ENCODE measurements at places on chromosomes 16 and 17.

DNA sequence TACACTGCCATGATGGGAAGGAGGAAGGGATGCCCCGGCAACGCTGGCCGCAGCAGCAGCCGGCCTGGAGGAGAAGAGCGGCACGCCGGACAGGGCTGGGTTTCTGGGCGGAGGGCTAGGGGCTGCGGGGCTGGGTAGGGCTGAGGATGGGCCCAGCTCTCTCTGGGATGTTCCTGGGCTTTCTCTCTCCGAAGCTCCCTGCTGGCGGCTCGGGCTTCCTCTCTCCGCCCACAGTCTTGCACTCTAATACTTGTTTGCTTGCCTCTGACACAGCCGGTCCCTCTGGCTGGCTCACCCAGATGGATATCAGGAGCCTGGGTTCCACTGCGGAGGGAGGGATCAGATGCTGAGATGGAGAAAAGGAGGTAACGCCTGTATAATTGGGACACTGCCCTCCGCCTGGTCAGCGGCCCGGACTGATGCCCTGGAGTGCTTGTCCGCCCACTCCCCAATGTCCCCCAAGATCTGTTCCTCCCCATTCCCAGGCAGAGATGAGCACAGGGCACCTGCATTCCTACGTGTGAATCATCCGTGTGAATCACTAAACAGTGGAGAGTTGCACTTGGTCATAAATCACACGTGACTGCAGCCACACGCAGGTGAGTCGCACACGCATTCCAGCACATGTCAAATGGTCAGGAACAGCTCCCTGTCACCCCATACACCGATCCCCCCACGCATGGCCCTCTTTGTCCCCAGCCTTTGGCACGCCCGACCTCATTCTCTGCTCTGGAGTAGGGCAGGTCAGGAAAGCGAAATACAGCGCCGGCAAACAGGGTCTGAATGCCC lies at the start of gene ALOXE3:
TSS of gene ALOXE3 (minus strand) at position 535 of the 789 bp plus-strand sequence. CDS start at position 11, 524 bp downstream.
- no peak for DNase-seq

- no peak for DNase-seq
Measured at GRCh38 chr17:80969030-80969673, 22.5 kb upstream of the CHMP6 start.

- no peak for DNase-seq
Measured at GRCh38 chr17:58051468-58051867, 31.8 kb upstream of the DYNLL2 start.

- DNase-seq = no peak
Measured at GRCh38 chr17:65123757-65124675, 13.2 kb upstream of the RGS9 start.

DNA sequence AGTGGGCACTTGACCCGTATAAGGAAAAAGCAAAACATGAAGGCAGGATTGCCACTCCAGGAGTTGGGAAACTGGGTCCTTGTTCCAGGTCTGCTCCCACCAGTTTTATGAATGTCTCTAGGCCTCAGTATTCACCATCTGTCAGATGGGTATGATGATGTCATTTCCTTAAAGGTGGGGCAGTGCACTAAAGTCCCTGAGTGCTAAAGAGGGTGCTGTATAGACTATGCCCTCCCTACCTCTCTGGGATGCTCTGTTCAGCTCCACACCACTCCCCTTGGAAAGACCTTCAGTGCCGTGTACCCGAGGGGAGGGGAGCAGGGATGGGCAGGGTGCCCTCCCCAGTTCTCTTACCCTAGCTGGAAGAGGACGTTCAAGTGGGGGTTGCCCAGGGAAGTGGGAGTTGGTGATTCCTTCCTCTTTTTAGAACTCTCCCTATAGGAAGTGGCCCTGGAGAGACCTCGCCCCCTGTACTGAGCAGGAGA lies 2.2 kb downstream of the LASP1 start:
- DNase-seq = no peak

GRCh38 chr17:40038882-40039513 lies 15.2 kb downstream of the MED24 start:
- no peak for DNase-seq

GRCh38 chr17:38869526-38870258 lies at the start of gene LASP1:
Gene LASP1, plus strand, starts transcription at chr17:38870058. Its CDS starts 132 bp downstream, at chr17:38870190.
- DNase-seq = peak; percentile 72

- no peak for DNase-seq
Measured at GRCh38 chr16:48359983-48360382, 25.2 kb downstream of the SIAH1 start.

DNA sequence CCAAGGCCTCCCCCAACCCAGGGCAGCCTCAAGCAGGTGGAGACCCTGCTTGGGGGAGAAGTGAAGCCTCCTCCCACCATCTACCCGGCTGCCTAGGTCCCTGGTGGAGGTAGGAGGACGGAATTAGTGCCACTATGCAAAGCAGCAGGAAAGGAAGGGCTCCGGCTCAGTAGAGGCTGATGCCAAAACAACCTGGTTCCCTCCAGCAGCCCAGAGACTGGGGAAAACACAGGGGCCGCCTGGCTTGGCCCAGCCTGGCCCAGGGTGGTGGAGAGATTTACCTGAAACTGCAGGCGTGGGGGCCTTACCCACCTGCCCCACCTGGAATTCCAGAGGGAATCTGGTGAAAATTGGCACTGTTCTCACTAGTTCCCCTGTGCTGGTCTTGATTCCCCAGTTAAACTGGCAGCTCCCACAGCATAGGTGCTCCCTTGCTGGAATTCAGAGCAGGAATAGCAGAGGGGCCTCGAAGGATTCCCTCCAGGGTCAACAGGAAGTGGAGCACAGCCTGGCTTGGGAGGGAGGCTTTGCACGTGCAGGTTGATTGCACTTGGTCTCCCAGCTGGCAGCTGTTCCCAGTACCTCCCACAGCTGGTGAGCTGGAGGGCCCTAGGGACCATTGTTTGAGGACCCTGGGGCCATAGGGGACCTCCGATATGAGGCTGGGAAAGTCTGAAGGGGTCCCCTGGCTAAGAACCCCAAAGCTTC lies 4.5 kb downstream of the CD79B start:
- DNase-seq = no peak

- no peak for DNase-seq
Measured at GRCh38 chr17:48850792-48851323, 20.0 kb downstream of the CALCOCO2 start.

GRCh38 chr17:41648411-41649195 lies 24.2 kb upstream of the KRT17 start:
- peak; percentile 68 for DNase-seq

DNA sequence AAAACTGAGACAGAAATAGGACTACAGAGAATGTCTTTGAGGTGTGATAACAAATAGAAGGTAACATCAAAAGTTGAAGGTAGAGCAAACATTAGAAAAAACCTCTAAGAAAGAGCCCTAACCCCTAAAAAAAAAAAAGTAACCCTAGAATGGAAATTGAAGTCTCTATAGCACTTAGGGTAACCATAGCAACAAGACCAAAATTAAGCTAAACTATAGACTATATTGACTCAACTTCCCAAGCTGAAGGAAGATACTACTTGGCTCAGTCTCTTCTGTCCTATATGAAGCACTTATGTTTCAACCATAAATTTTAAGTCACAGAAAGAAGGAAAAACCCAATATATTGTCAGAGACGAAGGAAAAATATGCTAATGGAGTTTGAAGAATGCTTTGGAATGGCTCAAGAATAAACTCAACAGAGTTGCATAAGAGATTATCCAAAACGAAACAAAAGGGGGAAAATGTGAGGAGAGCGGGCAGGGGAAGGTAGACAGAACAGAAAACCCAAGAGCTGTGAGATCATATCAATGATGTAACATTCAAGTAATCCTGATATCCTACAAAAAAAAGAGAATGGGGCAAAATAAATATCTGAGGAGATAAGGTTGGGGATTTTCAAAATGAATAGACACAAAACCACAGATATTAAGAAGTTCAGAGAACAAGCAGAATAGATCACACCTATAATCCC lies 88.4 kb downstream of the USP32 start:
- no peak for DNase-seq

DNA sequence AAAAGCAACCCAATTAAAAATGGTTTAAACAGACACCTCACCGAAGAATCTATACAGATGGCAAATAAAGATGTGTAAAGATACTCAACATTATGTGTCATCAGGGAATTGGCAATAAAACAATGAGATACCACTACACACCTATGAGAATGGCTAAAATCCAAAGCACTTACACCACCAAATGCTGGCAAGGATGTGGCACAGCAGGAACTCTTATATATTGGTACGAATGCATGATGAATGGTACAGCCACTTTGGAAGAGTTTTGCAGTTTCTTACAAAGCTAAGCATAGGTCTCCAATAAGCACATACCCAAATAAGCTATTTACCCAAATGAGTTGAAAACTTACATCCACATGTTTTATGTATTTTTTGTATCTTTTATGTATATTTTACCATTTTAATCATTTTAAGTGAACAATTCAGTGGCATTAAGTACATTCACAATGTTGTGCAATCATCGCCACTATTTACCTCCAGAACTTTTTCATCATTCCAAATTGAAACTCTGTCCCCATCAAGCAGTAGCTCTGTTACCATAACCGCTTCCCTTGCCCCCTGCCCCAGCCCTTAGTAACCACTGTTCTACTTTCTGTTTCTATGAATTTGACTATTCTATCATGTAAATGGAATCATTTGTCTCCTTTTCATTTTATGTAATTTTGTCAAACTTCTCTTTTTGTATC lies 6.7 kb upstream of the ALDH3A2 start:
- no peak for DNase-seq

DNA sequence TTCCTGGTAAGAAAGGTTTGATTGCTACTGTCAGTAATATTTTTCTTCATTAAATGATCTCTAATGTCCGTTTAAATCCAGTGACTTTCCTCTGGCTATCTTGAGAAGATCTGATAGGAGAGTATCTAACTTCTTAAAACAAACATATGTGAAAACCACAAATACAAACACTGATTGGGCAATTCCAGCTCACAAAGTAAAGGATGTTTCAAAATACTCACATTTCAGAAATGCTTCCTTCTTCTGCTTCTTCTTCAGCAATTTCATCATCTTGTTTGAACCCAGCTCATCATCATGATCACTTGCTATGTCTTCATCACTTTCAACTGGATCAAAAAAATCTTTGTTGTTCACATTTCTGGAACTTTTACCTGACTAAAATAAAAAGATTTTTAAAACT lies 64.3 kb upstream of the RBL2 start:
- no peak for DNase-seq

DNA sequence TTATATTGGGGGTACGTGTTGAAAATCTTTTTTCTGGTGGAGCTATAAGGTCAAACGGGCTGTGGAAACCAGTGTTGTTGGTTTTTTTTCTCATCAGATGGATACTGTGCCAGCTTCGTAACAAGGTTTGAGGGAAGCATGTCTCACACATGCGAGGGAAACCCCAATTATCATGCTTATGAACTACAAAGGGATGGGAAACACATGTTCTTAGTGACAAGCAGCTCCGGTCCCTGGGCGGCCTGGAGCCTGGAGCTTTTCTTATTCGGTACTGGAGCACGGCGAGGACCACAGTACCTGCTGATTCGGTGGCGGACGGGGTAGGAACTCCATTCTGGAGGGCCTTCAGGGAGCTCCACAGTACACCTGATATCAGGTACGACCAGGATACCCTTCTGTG lies 12.5 kb downstream of the SLC43A2 start:
- no peak for DNase-seq

GRCh38 chr16:23424292-23424958 lies 28.6 kb downstream of the COG7 start:
- no peak for DNase-seq

GRCh38 chr16:85750146-85750826 lies 610 bp downstream of the C16orf74 start:
- DNase-seq = no peak

DNA sequence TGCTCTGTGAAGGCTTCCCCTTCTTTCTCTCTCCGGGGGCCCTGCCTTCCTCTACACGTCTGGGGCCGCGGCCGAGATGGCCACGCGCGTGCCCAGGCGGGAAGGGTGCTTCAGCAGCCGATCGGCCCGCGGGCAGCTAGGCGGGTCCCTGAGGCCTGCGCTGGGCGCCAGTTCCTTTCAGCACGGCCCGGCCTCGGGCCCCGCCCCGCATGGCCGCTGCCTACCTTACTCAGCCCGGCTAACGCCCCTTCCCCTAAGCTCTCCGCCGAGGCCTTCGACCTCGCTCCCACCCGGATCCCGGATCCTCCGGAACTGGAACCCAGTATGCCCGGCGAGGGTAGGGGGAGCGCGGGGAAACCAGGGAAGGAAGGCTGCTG lies 335 bp downstream of the TMEM11 start:
- DNase-seq = no peak

- DNase-seq = no peak
Measured at GRCh38 chr17:73156166-73156840, 8.5 kb upstream of the SSTR2 start.

DNA sequence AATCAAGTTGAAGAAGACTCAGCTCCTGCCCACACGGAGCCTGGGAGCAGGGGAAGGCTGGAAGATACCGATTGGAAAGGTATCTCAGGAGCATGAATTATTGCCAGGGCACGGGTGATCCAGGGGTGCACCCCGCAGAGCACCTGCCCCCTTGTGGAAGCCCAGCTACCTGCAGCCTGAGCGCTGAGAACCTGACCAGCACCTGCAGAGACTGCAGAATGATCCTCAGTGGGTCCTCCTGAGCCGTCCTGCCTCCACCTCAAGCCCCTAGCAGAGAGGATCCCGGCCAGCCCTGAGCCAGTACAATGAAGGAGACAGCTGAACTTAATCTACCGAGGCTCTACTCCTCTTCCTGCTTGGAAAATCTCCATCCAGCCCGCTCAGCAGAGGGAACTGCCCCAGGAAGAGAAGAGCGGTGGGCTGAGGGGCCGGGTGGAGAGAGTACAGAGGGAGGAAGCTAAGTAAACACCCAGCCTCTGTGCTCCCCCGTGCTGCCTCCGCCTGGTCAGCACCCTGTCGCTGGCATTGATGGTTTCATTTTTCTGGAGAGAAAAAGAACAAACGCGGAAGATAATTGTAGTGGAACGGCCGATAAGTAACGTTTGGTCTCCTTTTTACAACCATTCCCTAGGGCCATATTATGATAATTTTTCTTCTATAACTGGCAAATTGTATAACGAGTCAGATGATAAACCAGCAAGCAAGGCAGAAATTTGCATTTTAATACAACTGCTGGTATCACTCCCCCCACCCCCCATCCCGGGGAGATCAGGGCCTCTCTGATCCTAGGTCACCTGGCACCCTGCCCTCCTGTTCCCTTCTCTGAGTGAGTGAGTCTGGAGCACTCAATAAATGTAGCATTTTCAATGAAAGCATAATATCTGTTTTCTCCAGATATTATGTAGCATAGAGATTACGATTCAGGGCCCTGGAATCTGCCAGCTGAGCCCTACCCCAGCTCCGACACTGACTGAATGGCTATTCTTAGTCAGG lies 204.5 kb upstream of the RPL38 start:
- no peak for DNase-seq
